ENCODE measurements at places on chromosomes 3 and 15. TPM values are rescaled to one million over a fixed set of nuclear protein-coding genes. Genes with fewer than 3 reads are reported as not detected.

SKOR1 gene
- 0.13 TPM for total RNA-seq

C3orf49 gene
- total RNA-seq, result not detected

CCNB2 gene
- total RNA-seq, result 119 TPM

HSPBAP1 gene
- total RNA-seq, result 8.9 TPM

CD200 gene
- 51.6 TPM for total RNA-seq

ABI3BP gene
- total RNA-seq, result 0.28 TPM

CHRNA7 gene
- 4.4 TPM for total RNA-seq

GABRR3 gene
- not detected for total RNA-seq

TMEM39A gene
- total RNA-seq, result 40.4 TPM

KY gene
- not detected for total RNA-seq
